ENCODE measurements at places on chromosomes 16 and 17. TPM values are rescaled to one million over a fixed set of nuclear protein-coding genes. Genes with fewer than 3 reads are reported as not detected.

PCGF2 gene
- total RNA-seq, result 0.22 TPM

- DNase-seq, result no peak
- no peak overlapping the region for H3K4me3 ChIP-seq
- no peak overlapping the region for H3K27ac ChIP-seq
- H3K27me3 ChIP-seq, result no peaks in the 10 kb centered on the region
- H3K36me3 ChIP-seq, result no peaks in the 10 kb centered on the region
These were observed 228.4 kb upstream of the N4BP1 start for GRCh38 chr16:48838349-48838748.

COX6A2 gene
- not detected for total RNA-seq

DNA sequence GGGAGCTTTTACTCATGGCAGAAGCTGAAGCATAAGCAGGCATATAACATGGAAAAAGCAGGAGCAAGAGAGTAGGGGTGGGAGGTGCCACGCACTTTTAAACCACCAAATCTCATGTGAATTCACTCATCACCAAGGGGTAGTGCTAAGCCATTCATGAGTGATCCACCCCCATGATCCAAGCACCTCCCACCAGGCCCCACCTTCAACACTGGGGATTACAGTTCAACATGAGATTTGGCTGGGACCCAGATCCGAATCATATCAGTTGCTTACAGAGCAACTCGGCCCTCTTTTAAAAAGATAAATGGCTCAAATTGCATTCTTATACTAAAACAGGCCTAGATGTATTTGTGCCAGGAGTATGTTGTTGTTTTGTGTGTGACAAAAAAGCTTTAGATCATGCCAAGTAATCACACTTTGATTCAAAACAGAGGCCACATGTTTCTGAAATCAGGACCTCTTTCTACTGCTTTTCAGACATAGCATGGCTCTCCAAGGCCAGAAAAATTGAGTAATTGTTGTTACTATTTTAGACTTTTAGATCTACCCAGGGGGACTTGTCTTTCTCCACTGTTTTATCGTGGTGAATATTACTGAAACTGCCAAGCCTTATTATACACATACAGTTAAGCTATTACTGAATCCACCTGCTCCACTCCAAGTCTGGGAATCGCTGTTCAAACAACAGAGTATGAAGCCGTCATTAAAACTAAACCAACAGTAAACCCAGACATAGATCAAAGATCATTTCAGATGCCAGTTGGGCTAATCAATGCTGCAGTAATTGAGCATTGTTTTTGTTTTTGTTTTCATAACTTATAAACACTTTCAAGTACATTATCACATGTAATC, 163.3 kb downstream of the KCNJ2 start:
- no peak overlapping the region for H3K27ac ChIP-seq
- DNase-seq, result no peak
- no peaks in the 10 kb centered on the region for H3K36me3 ChIP-seq
- H3K4me1 ChIP-seq, result no peaks in the 10 kb centered on the region

GRCh38 chr17:82332669-82333278, 792 bp downstream of the SECTM1 start:
- DNase-seq, result peak; percentile 32
- H3K36me3 ChIP-seq, result peaks cover 1% of the 10 kb centered on the region
- H3K4me1 ChIP-seq, result peaks cover 30% of the 10 kb centered on the region
- H3K4me3 ChIP-seq, result peak overlapping the region; percentile 76
- H3K27ac ChIP-seq, result peak overlapping the region; percentile 89

GRCh38 chr16:23495671-23496070, 14.6 kb downstream of the GGA2 start:
- H3K4me3 ChIP-seq, result no peak overlapping the region
- no peaks in the 10 kb centered on the region for H3K27me3 ChIP-seq
- peak overlapping the region; percentile 38 for H3K27ac ChIP-seq
- peaks cover 31% of the 10 kb centered on the region for H3K4me1 ChIP-seq
